ENCODE measurements at places on chromosomes 16 and 17.

- DNase-seq = no peak
Observed at GRCh38 chr16:73016488-73016830, 31.5 kb downstream of the ZFHX3 start.

- no peak for DNase-seq
Observed at GRCh38 chr16:79007614-79008013, 592.9 kb downstream of the MAF start.

DNA sequence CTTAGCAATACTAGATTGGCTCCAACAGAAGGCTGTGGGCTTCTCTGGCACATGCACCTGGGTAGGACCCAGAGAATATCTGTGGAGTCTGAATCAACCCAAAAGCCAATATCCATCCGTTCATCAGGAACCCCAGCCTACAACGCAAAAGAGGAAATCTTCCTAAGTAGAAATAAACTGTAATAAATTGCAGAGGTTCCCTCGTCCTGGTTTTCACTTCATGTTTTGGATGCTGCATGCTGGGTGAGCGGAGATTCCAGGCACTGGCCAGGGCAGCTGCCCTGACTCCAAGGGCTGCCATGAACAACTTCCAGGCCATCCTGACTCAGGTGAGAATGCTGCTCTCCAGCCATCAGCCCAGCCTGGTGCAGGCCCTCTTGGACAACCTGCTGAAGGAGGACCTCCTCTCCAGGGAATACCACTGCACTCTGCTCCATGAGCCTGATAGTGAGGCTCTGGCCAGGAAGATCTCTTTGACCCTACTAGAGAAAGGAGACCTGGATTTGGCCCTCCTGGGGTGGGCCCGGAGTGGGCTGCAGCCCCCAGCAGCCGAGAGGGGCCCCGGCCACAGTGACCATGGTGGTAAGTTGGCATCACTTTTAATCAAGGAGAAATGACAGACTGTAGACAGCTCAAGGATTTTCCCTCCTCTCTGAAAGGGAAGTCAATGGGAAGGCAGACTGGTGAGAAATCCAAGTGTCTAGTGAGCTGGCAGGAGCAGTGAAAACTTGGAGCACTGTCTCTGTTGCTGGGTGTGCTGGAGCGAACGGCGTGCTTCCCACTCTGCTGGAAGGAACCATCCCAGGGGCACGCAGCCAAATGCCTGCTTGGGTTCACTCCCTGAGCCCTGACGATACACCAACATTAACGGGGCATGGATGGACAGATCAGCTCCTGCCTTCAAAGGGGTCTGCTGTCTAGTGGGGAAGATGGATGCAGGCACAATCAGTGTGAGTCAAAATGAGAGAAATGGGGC, 10.7 kb upstream of the CIITA start:
- no peak for DNase-seq

DNA sequence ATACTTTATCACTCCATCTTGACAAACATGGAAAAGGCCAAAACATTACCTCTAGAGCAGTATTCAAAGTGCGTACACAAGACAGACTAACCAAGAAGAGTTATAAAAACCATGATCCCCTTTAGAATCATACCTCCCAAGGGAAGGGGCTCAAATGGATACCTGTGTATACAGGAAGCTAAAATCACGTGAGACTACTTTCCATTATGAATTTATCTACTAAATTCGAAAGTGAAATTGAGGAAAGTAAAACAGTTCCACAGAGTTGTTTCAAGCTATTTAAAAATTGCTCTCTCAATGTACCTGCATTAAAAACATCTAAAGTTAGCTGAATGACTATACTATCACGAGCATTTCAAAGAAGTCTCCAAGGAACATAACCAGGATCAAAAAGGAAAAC, 32.7 kb downstream of the AP1G1 start:
- DNase-seq = no peak

GRCh38 chr16:1825381-1825863, 1.2 kb downstream of the HAGH start:
- DNase-seq = no peak

Measured in glomerular endothelial cell (primary cell).